ENCODE measurements at places on chromosomes 7 and 10.

DNA sequence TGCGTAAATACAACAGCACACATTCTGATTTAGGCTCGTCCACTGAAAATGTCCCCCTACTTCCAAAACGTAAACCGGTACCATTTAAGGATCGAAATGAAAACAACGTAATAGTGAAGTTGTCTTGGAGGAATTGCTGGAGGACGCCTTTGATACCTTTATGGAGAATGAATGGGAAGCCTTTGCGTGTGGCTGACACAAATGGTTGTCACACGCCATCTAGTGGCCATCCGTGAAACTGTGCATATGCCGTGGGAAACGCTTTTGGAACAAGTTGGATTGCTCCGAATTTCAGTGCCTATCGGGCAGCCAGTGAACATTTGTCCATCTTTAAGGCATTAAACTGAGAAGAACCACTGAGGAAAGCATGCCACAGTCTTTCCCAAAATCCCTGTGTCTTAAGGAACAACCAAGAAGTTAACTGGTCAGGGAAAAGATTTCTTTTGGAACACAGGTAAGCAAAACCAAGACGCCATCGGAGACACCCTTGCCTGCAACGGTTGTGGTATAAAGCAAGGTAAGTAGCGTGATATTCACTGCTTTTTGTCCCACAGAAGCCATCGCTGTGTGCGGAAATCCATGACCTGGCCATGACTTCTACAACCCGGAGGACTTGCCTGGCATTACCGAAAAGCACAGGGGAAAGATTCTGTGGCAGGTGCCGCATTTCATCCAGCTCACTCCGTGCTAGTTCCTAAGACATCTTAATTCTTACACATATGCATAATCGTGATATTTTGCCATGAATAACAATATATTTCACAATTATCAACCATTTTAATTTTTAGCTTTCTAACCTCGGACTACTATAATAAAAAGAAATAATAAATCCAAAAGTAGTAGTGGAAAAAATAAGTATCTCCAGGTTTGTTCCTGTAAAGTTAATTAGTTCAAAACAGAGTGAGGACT, 100.6 kb downstream of the FAM204A start:
- peak; percentile 80 for DNase-seq

DNA sequence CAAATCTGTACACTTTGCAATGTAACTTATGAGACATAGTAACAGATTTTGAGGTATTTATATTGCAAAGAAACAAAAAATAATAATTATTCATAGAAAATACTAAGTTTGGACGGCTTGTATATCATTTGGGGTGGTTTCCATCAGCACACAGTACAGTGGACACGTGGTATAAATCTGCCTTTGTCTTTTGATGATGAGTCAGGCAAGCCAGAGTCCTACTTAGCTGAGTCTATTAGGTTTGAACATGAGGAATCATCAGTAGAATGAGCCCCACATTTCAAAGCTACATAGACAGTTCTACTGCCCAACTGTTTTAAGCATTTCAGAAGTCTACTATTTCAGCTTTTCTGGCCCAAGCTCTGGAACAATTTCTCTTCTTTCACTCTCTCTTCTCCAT, 803.2 kb downstream of the PHTF2 start:
- DNase-seq = peak; percentile 3

DNA sequence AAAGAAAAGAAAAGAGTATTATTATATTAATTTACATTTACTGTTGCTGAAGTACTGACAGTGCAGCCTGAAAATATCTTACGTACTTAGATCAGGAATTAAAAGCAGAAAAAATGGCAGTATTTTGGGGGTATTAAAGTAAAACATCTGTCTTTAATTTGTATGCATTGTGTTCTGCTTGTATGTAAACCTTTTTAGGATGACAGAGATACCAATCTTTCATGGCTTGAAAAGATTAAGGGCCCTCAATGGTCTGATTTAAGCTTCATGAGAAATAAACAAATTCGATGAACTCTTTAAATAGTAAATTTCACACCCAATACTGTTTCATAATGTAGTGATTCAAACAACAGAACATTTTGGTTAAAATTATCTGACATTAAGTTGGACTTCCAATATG, 116.3 kb downstream of the MLLT10 start:
- no peak for DNase-seq

- DNase-seq = no peak
Measured at GRCh38 chr10:96212911-96213310, 58.5 kb downstream of the BLNK start.

GRCh38 chr10:50651808-50652207, 28.1 kb upstream of the SGMS1 start:
- DNase-seq = no peak

DNA sequence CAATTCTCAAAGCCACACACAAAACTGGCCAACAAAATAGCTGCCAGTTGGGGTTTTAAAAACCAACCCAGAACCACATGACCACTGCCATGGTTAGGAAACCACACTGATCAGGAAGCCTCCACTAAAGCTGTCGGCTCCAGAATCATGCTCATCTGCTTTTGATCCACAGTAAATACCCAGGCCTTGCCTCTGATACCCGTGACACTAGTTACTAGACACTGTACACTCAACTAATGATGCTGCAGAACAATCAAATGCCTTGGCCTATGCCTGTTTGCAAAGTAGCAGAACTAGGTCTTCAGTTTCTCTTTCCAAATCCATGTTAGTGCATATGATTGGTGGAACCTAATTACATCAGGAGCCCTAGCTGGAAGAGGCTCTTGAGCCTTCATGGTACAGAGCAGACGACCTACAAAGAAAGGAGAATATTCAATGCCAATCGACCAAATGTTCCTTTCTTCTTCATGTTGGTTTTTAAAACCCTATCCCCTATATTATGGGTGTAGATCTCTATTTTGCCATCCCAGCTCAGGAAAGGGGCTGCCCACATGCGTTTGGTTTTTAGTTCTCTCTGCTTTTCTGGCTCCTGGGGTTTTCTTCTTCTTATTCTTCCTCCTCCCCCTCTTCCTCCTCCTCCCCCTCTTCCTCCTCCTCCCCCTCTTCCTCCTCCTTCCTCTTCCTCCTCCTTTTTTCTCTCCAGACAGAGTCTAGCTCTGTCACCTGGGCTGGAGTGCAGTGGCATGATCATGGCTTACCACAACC, 76.6 kb downstream of the CNNM2 start:
- DNase-seq = no peak

DNA sequence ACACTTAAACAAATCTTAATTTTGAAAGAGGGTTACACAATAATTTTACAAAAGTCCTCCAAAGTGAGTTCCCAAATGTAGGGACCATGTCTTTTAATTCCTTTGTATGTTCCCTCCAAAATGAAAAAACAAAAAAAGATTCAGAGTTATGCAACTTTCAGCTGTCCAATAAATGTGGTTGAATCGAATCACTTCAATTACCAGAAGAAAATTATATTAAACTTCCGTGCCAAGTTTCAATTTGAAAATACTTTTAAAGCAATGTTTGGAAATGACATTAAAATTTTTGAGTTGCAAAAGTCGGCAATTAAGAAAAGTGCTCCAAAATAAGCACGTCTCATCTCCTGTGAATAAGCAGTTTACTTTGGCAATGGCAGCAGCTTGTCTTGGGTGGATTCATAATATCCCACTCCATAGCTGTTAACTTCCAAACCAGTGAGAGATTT, 60.3 kb upstream of the C1GALT1 start:
- DNase-seq = peak; percentile 52

GRCh38 chr10:78351283-78351682, 317.6 kb downstream of the RPS24 start:
- DNase-seq = no peak

DNA sequence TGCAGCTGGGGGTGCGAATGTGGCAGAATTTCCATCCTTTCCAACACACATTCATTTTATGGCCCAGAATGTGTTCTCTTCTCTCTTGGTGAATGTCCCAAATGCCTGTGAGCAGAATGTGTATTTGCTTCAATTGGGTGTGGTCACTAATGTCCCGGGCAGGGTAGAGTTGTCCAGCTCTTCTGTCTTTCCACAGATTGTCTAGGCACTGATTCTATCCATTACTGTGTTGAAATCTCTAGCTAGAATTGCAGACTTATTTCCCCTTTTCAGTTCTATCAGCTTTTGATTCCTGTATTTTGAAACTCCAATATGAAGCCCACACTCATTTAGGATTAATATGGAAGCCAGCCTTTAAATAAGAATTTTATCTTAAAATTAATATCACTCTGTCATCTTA, 14.0 kb upstream of the AKR1E2 start:
- DNase-seq = peak; percentile 31

DNA sequence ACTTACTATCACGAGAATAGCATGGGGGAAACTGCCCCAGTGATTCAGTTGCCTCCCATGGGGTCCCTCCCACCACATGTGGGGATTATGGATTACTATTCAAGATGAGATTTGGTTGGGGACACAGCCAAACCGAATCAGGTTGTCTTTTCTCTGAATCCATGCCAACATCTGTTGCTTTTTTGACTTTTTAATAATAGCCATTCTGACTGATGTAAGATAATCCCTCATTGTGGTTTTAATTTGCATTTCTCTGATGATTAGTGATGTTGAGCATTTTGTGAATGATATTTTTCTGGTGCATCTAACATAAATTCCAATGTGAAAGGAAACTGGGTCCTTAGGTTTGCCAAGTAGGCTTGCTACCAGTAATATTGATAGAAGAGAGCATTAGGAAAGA, 69.0 kb upstream of the ARHGAP21 start:
- no peak for DNase-seq

DNA sequence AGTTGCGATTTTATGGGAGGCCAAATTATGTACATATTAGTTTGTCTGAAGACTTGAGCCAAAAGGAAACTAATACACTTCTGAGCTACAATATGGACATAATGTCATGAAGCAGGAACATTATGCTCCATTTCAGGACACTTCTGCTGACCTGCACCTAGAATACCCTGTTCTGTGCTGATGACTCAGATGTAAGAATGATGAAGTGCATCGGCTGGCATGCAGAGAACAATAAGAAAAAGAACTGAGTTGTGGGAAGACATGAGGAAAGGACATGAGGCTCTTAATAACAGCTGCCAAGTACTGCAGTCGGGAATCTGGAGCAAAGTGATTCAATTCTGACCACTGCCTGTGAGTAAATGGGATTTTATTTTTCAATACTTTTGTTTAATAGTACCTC, 192.9 kb upstream of the VSTM2A start:
- DNase-seq = no peak

DNA sequence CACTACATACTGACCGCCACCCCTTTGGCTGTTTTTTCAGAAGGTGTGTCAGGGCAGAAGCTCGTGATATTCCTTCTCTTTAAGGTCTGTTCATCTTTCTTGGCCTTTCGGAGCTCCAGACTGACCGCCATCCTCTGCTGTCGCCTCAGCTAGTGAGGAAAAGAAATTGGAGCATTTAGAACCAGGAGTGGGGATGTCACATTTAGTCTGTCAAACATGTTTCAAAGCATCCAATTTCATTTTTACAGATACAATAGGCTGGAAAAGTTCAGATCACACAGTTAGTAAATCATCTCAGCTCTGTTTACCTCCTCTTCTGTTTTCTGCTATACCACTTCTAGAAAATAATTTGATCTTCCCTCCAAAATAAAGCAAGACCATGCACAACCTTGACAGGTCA, 4.8 kb downstream of the KPNA7 start:
- DNase-seq = no peak

- DNase-seq = no peak
Measured at GRCh38 chr7:142248166-142249160, 9.4 kb downstream of the PRSS58 start.

- peak; percentile 83 for DNase-seq
Measured at GRCh38 chr7:2613931-2614600, 17.7 kb upstream of the TTYH3 start.

DNA sequence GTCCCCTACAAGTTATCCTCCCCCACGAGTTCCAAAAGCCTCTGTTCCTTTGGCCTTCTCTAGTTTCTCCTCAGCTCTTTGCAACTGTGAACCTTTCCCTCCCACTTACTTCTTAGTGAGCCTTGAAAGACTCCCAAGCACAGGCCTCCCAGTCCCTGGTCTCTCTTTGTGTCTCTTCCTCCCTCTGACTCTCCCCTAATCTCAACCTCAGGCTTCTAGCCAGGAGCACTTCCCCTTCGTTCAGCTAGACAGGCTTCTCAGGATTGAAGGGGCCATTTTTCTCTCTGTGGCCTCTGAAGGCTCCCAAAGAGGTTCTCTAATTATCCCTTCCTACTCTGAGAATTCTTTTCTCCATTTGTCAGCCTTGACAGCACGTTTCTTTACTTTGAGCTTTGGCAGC, 50.2 kb upstream of the PHYHIPL start:
- DNase-seq = no peak

- no peak for DNase-seq
Measured at GRCh38 chr10:83075016-83075814, 1064.1 kb upstream of the GHITM start.

DNA sequence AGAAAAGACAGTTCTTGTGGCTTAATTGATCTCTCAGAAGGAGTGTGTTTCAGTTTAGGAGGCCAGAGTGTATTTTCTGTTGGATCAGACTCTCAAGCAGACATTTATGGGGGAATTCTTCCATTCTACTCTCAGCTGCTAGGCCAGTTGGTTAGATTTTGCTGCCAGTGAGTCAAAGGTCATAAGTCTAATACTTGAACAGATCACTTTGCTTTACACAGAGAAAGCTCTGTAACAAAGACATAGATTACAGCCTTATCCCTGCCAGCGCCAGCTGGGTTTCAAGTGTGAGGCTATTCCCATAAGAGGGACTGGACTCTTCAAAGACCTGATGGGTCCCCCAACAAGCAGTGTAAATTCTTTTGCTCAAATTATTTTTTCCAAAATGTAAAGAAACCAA, 145.6 kb upstream of the SEMA3C start:
- no peak for DNase-seq
